ENCODE measurements at places on chromosomes 11 and 22. TPM values are rescaled to one million over a fixed set of nuclear protein-coding genes. Genes with fewer than 3 reads are reported as not detected.
A peak's percentile ranks its signal among the peaks of the same experiment; 100 is the strongest.

- no peak for DNase-seq
Measured at GRCh38 chr11:123076484-123076883, 14.5 kb upstream of the HSPA8 start.

- no peak for DNase-seq
Measured at GRCh38 chr11:63937713-63938478, 906 bp upstream of the NAA40 start.

- DNase-seq, result no peak
Measured at GRCh38 chr22:46935506-46936377, 173.3 kb downstream of the TBC1D22A start.

- no peak for DNase-seq
Measured at GRCh38 chr11:45876401-45876800, 9.1 kb upstream of the MAPK8IP1 start.

- no peak for DNase-seq
Measured at GRCh38 chr22:25833091-25833490, 91.1 kb downstream of the MYO18B start.

- DNase-seq, result no peak
Measured at GRCh38 chr11:91761406-91762025, 463.1 kb upstream of the FAT3 start.

DNA sequence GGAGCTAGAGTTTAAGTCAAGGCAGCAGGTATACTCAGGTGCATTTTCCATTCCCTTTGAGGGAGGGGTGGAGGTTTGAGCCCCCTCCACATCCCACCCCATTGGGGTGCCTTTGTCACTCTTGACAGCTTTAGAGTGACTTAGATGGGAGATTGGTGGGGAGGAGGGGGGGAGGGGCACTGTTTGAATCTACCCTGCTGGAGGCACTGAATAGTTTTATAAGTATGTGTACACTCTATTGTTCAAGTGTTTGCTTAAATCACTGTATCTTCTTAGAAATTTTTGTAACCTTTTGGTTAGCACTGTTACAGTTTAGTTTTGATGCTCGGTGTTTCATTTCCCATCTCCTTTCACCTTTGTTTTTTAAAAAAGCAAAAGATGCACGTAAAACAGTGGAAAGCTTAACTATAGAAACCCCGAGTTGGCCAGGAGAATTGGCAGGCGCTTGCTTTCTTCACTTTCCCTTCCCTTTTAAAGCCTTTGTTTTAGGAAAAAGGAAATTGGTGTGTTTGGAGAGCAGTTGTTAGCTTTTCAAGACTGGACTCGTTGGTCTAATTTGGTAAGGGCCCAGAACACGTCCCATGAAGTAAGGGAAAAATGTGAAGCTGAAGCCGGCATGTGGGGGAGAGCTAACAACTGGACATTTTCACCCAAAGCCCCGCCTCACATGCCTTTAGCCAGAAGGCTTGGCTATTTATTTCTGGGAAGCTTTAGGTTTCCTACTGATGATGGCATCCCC, 42.8 kb downstream of the TNRC6B start:
- DNase-seq, result no peak

DNA sequence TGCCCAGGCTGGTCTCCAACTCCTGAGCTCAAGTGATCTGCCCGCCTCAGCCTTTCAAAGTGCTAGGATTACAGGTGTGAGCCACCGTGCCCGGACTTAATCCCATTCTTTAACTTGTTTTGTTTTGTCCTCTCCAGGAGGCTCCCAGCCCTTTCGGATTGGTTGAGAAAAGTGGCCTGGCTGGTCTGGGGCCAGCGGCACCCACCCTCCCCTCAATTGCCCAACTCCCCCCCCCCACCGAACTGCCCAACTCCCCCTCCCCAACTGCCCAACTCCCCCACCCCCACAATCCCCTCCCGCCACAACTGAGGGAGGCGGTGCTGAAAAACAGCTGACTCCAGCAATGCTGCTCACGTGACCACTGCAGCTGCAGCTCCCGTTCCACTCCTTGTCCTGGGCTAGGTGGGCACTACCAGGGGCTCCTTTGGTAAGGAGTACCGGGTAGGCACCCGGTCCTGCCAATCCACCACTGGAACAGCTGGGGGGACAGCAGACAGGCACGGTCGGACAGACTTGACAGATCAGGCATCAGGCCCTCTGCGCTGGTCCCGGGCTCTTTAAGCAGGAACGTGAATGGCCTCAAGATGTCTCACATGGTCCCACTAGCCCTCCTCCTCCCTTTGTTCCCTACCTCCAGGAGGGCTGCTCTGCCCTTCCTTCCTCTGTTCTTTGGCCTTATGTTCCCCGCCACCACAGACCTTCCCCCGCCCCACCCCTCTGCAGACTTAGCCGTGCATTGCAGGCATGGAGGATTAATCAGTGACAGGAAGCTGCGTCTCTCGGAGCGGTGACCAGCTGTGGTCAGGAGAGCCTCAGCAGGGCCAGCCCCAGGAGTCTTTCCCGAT, at the start of gene TCN2:
Gene TCN2, plus strand, starts transcription at position 720 of the 845 bp plus-strand sequence. CDS start 158 bp downstream, outside the sequence.
- peak; percentile 54 for DNase-seq

- DNase-seq, result no peak
Measured at GRCh38 chr22:33076343-33076742, 18.2 kb upstream of the SYN3 start.

DNA sequence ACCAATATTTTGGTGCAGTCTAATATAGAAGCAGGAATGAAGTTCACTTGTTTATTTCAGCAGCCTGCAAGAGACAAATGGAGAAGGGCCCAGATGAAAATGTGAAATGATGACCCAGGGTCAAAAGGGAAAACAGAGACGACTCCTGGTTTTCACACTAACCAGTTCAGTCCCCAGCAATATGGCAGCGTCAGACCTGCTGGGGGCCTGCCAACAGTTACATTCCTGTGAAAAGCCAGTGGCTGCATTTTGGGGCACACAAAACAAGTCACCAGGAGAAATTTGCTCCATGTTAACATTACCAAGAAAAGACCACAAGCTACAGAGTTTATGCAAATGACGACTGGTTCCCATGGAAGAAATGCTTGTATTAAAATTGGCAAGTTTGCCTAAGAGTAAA, 80.2 kb downstream of the CCDC34 start:
- DNase-seq, result no peak

- DNase-seq, result no peak
Measured at GRCh38 chr11:28759311-28759710, 651.1 kb downstream of the METTL15 start.

DNA sequence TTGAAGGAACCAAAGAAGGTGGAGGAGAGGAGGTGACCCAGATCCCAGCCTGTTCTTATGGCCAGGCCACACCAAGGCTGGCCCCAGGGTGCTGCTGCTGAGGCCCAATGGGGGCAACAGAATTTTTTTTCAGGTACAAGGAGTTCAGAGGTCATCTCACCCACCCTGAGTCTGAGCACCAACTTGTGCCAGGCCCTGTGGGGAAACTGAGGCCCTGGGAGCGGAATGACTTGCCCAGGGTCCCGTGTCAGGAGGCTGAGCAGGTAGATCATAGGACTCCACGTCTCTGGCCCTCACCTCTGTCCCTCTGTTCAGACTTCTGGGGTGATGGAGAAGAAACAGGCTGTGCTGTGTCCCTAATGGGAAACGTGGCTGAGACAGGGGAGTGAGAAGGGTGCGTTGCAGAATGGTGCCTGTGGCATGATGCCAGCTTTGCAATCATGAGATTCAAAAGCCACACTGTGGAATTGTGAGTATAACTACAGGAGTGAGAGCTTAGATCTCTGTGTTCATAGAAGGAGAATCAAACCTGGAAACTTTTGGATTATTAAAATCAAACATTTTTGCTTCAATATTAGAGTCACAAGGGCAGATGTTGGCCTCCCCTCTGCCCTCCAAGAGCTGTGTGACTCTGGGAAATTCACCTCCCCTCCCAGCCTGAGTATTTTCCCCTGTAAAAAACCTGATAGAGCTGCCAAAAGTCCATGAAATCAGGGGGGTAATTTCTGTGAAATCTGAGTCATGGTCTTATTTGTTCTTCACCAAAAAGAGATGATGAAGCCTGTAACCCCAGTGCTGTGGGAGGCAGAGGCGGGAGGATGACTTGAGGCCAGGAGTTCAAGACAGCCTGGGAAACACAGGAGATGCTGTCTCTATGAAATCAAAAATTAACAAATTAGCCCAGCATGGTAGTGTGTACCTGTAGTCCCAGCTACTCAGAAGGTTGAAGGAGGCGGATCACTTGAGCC, 874 bp downstream of the APOL1 start:
- no peak for DNase-seq

GRCh38 chr11:70146299-70146698, 56.8 kb upstream of the FADD start:
- no peak for DNase-seq

GRCh38 chr11:96015906-96016565, 92.1 kb upstream of the MTMR2 start:
- DNase-seq, result no peak

GRCh38 chr11:85118151-85118550, 509.0 kb downstream of the DLG2 start:
- DNase-seq, result no peak

GRCh38 chr11:15497366-15497765, 382.6 kb downstream of the INSC start:
- DNase-seq, result no peak

GRCh38 chr11:35598254-35599125, 19.8 kb upstream of the FJX1 start:
- DNase-seq, result no peak

GRCh38 chr11:103618528-103618927, 417.9 kb upstream of the DDI1 start:
- DNase-seq, result no peak

DNA sequence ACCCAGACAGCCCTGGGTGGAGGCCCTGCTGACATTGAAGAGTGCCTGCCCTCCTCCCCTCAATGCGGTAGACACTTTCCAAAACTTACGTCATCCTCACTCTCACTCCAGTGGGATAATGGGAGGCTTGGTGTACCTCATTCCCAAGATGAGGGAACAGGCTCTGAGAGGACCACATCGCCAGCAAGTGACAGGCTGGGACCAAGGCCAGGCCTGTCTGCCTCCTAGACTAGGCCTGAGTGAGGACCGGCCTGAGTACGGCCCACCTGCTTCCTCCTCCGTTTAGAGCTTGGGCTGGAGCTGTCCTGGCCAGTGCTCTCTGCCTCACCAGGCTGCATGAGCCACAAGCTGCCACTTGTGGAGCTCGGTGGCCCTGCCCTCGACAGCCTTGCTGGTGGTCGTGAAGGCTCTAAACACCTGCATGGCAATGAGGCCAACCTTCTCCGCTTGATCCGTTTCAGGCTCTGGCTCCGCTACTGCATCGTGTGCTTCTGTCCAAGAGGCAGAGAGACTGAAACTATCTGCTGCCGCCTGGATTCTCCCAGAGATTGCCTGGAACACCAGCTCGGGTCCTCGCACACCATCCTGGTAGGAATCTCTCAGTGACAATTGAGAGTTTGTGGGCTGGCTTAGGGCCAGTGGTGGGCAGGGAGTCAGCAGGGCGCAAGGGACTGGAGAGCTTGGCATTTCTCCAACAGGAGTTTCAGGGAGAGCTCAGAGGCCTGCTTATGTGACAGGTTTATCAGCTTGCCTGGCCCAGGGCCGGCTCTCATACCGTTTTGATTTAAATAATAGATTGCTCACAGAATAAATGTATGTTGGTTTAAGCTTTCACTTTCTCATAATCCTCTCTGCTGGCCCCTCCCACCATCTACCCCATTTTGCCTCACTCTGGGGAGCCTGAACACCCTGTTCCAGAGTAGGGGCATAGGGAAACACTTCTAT, 9.4 kb downstream of the LRRC75B start:
- no peak for DNase-seq

DNA sequence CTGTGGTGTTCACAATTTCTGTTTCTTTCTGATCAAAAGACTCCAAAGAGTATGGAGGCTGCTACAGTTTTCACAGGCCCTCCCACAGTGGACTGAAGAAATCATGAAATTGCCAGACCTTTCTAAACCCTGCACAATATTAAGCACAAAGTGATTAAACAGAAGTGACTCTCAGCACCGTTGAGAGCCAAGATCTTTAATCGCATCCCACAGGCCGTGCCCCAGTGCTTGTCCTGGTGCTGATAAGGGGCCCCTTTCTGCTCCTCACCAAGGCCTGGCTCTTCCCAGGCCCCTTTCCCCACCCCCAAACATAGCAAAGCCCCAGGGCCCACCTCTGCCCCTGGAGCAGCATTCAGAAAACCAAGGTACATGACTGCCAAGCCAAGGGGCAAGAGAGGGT, 57.4 kb upstream of the BMAL1 start:
- DNase-seq, result no peak

DNA sequence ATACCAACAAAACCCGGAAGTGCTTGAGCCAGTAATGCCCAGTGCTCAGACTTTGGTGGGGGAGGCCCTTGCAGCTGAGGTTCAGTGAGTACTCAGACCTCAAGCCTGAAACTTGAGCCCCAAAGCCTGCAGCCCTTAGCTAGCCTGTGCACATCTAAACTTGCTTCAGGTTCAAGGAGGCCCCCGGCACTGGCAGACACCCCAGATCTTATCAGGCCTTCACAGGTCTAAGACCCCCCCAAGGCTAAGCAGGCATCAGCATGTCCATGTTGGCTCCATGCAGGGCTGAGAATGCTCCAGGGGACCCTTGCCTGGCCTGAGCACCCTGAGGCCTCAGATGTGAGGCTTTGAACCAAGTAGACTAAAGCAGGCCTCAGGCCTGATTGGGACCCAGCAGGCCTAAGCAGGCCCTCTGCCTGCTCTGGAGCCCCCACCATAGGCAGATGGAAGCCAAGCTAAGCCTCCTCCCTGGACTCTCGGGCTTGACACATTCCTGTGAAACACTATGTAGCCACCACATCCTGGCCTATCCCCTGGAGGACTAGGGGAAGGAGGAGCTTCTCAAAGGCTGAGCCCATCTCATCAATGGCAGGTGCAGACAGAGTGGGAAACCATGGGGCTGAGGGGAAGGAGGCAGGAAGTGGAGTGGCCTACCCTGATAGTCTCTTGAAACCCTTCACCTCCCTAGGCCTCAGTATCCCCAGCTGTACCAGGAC, 1.2 kb upstream of the CASTOR1 start:
- DNase-seq, result no peak

Gene MYBPC3
- total RNA-seq, result 0.61 TPM

Gene P2RX6
- 2.7 TPM for total RNA-seq

Gene OR51B4
- total RNA-seq, result not detected

Gene CARD10
- 8.4 TPM for total RNA-seq

Gene SEC14L6
- total RNA-seq, result 22.0 TPM

Gene INPP5J
- 28.3 TPM for total RNA-seq

Gene ENTHD1
- total RNA-seq, result not detected

Gene BARX2
- total RNA-seq, result not detected

Gene MS4A8
- total RNA-seq, result 14.7 TPM
